ENCODE measurements at places on chromosomes 6 and 20. TPM values are rescaled to one million over a fixed set of nuclear protein-coding genes. Genes with fewer than 3 reads are reported as not detected.

The CBLN4 gene
- total RNA-seq = 1.5 TPM

The SMPDL3A gene
- 19.6 TPM for total RNA-seq

The RTEL1 gene
- 26.7 TPM for total RNA-seq

The PRSS35 gene
- total RNA-seq = 1.3 TPM

DNA sequence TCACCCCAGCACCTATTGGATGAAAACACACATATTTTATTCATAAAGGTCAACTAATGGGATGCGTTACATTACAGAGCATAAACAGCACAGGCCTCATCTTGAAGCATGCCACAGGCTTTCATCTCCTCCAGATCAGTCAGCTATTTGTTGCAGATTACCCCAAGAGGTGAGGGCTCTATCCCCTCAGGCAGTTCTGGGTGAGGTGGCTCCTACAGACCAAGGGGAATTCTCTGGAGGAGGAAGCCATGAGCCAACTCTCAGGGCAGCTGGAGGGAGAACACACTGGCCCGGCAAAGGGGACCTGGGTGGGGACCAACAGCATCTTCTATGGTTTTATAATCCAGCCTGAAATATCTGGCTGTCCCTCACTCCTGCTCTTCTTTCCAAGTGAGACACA is 126.4 kb upstream of the BTBD3 start:
- H3K4me3 ChIP-seq = no peak overlapping the region
- no peaks in the 10 kb centered on the region for H3K27me3 ChIP-seq
- DNase-seq = no peak
- H3K36me3 ChIP-seq = no peaks in the 10 kb centered on the region
- no peak overlapping the region for H3K27ac ChIP-seq

DNA sequence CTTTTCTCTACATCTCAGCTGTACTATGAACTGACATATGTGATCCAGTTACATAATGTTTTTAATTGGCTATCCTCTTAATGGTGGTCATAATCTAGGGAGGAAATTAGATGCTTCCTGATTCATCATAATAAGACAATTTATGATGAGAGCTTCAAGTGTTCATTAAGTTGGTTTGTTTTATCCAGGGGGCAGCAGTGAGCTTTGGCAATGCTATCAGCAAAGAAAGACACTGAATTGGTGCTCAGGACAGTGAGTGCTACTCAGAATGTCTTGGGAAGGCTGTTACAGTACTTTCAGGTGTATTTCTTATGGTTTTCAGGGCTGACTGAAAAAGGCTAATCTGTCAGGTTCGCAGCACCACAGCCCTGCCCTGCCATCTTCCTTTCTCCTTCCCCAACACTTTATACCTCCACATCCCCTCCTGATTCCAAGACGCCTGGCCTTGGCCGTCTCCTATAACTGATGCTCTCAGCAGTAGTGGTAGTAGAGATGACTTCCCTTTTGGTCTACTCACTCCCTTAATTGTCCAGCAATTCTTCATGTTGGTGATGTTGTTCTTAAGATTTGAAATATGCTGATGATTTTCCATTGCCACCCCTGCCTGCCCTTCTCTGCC is 67.0 kb upstream of the TNFAIP3 start:
- H3K27me3 ChIP-seq = no peaks in the 10 kb centered on the region
- DNase-seq = no peak
- H3K4me3 ChIP-seq = no peak overlapping the region
- no peak overlapping the region for H3K27ac ChIP-seq
- peaks cover 4% of the 10 kb centered on the region for H3K4me1 ChIP-seq

GRCh38 chr6:20487669-20488375 is 46.4 kb upstream of the CDKAL1 start:
- H3K36me3 ChIP-seq = peaks cover 19% of the 10 kb centered on the region
- no peak for DNase-seq
- H3K27me3 ChIP-seq = no peaks in the 10 kb centered on the region
- no peak overlapping the region for H3K4me3 ChIP-seq

DNA sequence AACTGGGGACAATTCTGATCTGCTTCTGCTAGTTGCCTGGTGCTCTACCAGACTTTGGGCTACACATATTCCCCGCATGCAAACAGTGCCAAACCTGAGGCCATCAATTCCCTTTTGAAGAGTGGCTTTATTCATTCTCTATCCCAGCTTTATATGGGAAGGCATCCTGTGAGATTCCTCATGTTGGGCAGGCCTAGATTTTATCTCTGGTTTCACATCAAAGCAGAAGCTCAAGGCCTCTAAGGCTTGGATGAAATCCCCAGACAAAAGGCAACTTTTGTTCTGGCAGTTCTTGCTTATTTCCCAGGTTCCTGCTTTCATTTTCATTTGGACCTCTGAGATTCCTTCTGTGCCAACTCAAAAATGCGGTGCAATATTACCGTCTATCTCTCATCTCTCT is 648.8 kb downstream of the QKI start:
- no peaks in the 10 kb centered on the region for H3K27me3 ChIP-seq
- H3K27ac ChIP-seq = no peak overlapping the region
- no peak for DNase-seq
- no peaks in the 10 kb centered on the region for H3K4me1 ChIP-seq

DNA sequence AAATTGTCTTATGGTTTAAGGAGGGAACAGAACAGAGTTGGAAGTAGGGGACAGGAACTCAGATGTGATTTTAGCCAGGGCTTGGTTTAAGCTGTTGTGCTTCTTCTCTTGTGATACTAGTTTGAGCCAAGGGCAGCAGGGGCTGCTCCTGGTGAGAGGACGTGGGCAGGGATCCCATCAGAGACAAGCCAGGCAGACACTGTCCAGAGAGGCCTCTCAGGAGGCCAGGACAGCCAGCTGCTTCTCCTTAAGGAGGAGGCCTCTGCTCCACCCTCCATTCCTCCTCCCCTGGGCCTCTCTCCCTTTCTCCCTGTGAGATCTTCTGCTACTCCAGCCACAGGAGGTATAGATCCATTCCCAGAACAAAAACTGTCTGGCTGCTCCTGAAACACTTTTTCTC is 108.4 kb upstream of the MLN start:
- H3K4me1 ChIP-seq = no peaks in the 10 kb centered on the region
- no peak overlapping the region for H3K27ac ChIP-seq
- no peaks in the 10 kb centered on the region for H3K36me3 ChIP-seq
- H3K4me3 ChIP-seq = no peak overlapping the region

All from upper lobe of right lung (tissue), 1 donor.